ENCODE measurements at places on chromosomes 11 and 22. TPM values are rescaled to one million over a fixed set of nuclear protein-coding genes. Genes with fewer than 3 reads are reported as not detected.

Gene PRSS23
- 742 TPM for total RNA-seq

GRCh38 chr11:124724979-124725718 lies 14.6 kb upstream of the NRGN start:
- H3K36me3 ChIP-seq: no peaks in the 10 kb centered on the region
- H3K4me1 ChIP-seq: peaks cover 16% of the 10 kb centered on the region
- peaks cover 38% of the 10 kb centered on the region for H3K27me3 ChIP-seq

DNA sequence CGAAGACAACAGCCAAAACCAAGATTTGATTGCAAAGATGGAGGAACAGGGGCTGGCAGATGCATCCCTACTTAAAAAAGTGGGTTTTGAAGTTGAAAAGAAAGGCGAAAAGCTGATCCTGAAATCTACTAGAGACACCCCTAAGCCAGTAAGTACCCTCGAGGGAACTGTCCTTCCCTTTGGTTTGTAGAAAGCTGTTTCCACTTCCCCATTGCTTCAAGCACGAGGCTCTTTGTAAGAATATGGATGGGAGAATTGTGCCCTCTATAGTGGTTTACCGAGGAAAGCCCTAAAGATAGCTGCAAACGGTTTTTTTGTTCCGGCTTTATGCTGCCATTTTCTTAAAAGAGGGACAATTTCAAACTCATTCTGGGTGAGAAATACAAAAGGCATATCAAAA lies 133.9 kb downstream of the WNT7B start:
- no peak overlapping the region for H3K27ac ChIP-seq
- no peaks in the 10 kb centered on the region for H3K27me3 ChIP-seq
- no peak overlapping the region for H3K4me3 ChIP-seq
- peaks cover 6% of the 10 kb centered on the region for H3K36me3 ChIP-seq

- peaks cover 22% of the 10 kb centered on the region for H3K4me1 ChIP-seq
- no peaks in the 10 kb centered on the region for H3K27me3 ChIP-seq
- no peak overlapping the region for H3K4me3 ChIP-seq
Measured at GRCh38 chr11:7609015-7609414, 64.3 kb downstream of the CYB5R2 start.

Gene ABTB2
- 3.1 TPM for total RNA-seq

DNA sequence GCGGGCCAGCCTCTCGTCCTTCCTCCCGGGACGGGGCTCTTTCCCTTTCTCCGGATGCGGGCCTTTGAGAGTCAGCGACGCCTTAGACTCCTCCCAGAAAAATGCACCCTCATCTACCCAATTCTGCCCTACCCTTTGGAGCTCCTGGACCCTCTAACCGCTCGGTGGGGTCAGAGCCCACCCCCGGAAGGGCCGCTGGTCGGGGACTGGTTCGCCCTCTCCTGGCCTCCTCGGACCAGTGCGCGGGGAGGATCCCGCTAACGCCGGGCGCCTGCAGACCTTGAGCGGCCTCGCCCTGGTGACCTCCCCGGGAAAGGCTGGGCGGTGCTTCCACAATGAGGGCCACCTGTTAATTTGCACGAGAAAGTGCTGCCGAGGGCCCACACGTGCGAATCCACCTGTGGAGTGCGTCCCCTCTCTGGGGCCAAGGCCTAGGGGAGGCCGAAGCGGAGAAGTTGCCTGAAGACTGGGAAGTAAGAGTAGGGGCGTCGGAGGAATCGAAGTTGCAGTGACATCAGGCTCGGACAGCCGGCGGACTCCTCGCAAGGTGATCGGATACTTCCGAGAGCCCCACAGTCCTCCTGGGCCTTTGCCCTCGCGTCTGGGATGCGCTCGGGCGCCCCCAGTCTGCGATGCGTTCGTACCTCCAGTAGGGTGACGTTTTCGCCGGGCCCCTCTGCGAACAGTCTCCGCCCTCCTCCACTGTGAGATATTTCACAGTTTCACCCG lies 61.5 kb downstream of the ENDOD1 start:
- no peaks in the 10 kb centered on the region for H3K27me3 ChIP-seq
- peaks cover 62% of the 10 kb centered on the region for H3K4me1 ChIP-seq
- H3K27ac ChIP-seq: peak overlapping the region; percentile 88

- no peak overlapping the region for H3K4me3 ChIP-seq
- H3K4me1 ChIP-seq: no peaks in the 10 kb centered on the region
- no peak overlapping the region for H3K27ac ChIP-seq
Measured at GRCh38 chr11:4495487-4495886, 13.0 kb downstream of the OR52K1 start.

- peaks cover 3% of the 10 kb centered on the region for H3K36me3 ChIP-seq
- H3K4me3 ChIP-seq: no peak overlapping the region
- DNase-seq: peak; percentile 73
- H3K27ac ChIP-seq: no peak overlapping the region
Measured at GRCh38 chr11:71247551-71248250, 4.7 kb downstream of the SHANK2 start.

- no peak for DNase-seq
- H3K27me3 ChIP-seq: peaks cover 68% of the 10 kb centered on the region
- H3K27ac ChIP-seq: no peak overlapping the region
- H3K4me1 ChIP-seq: no peaks in the 10 kb centered on the region
Measured at GRCh38 chr22:22865311-22866072, 22.1 kb upstream of the IGLL5 start.

Gene GUCY1A2
- total RNA-seq: 0.80 TPM

Gene RGL4
- total RNA-seq: not detected

Gene ZC3H12C
- total RNA-seq: 10.2 TPM

Gene RIMBP3C
- 0.38 TPM for total RNA-seq

- H3K27me3 ChIP-seq: peaks cover 53% of the 10 kb centered on the region
- H3K4me1 ChIP-seq: no peaks in the 10 kb centered on the region
- DNase-seq: no peak
Measured at GRCh38 chr11:43589601-43590250, 90.8 kb upstream of the HSD17B12 start.

Gene MRGPRE
- total RNA-seq: not detected

- H3K4me3 ChIP-seq: no peak overlapping the region
- H3K36me3 ChIP-seq: no peaks in the 10 kb centered on the region
- no peak overlapping the region for H3K27ac ChIP-seq
- peaks cover 18% of the 10 kb centered on the region for H3K4me1 ChIP-seq
- peak; percentile 84 for DNase-seq
Measured at GRCh38 chr11:125072961-125073590, 10.0 kb downstream of the SLC37A2 start.

Gene CNTF
- total RNA-seq: 1.3 TPM

Gene GAL3ST1
- 2.8 TPM for total RNA-seq

Gene MS4A6E
- not detected for total RNA-seq

Gene ANO5
- total RNA-seq: not detected

Gene FAM83F
- total RNA-seq: 0.22 TPM

- H3K36me3 ChIP-seq: no peaks in the 10 kb centered on the region
- H3K27me3 ChIP-seq: no peaks in the 10 kb centered on the region
- peak overlapping the region; percentile 86 for H3K27ac ChIP-seq
- peaks cover 8% of the 10 kb centered on the region for H3K4me1 ChIP-seq
- DNase-seq: no peak
Measured at GRCh38 chr11:5280582-5281102, 10.9 kb upstream of the HBE1 start.

Gene PRG3
- not detected for total RNA-seq

Gene TMEM151A
- total RNA-seq: 4.7 TPM

Gene SMC1B
- total RNA-seq: not detected

Gene CTTN
- 290 TPM for total RNA-seq

DNA sequence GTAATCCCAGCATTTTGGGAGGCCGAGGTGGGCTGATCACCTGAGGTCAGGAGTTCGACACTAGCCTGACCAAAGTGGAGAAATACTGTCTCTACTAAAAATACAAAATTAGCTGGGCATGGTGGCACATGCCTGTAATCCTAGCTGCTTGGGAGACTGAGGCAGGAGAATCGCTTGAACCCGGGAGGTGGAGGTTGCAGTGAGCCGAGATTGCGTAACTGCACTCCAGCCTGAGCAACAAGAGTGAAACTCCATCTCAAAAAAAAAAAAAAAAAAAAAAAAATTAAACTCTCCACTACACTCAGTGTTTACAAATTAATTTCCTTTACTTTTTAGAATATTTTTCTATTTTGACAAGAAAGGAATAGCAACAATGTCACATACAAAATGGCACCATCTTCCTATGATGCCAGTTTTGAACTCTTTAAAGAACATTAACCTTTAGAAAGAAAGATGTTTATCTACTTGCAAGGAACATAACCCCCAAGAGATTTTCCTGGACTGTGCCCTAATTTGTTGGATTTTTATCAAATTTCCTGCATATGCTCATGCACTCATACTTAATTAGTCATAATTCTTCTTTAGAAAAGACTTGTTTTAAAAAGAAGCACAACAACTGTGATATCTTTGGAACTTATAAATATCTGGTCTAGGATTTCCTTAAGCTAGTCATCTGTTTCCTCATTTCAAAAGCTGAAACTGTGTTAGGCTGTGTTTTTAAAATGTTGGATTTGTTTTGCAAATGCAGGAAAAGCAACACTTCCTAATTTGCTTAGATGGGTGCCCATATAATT lies 22.6 kb upstream of the HIPK3 start:
- no peak overlapping the region for H3K4me3 ChIP-seq
- H3K27ac ChIP-seq: peak overlapping the region; percentile 17

DNA sequence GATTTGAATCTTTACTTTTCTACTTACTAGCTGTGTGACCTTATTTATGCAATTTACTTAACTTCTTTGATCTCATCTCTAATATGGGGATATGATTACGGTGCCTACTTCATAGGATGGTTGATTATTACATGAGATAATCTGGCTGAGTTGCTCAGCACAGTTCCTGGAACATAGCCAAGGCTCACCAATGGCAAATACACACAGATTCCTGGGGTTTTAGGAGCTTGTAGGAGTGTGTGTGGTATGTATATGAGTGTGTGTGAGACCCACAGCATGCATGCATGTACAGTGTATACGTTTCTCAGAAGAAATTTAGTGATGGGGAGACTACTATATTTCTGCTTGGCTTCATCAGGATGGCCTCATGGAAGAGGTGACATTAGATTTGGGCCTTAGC lies 256.9 kb downstream of the KIRREL3 start:
- no peaks in the 10 kb centered on the region for H3K27me3 ChIP-seq

DNA sequence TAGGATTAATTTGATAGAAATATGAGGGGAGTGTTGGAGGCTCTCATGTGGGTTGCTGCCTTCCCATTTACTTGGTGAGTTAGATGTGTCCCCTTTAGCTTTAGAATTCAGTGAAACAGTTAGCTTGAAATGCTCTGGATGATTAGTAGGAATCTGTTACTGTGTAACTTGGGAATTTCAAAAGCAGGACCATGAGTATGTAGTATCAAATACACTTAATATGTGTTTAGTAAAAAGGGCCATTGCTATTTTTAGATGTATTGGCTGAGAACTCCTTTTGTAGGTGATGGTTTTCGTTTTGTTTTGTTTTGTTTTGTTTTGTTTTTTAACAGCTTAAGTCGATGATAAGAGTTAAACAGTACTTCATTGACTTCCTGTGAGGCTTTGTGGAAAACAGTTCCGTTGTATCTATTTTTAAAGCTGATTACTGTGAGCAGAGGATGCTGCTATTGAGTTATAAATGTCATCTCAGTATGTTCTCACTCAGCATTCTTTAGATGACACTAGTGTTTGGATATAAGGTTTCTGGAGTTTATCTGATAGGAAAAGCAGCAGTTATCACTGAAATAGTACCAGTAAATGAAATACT lies 53.5 kb downstream of the MCAM start:
- DNase-seq: no peak
- no peak overlapping the region for H3K4me3 ChIP-seq
- H3K4me1 ChIP-seq: peaks cover 19% of the 10 kb centered on the region
- H3K27me3 ChIP-seq: no peaks in the 10 kb centered on the region
- H3K36me3 ChIP-seq: no peaks in the 10 kb centered on the region

- no peak overlapping the region for H3K4me3 ChIP-seq
- DNase-seq: no peak
- no peak overlapping the region for H3K27ac ChIP-seq
- no peaks in the 10 kb centered on the region for H3K4me1 ChIP-seq
Measured at GRCh38 chr11:59953463-59954218, 10.2 kb upstream of the OOSP4A start.

Gene TMPRSS5
- total RNA-seq: 0.33 TPM

GRCh38 chr11:124669193-124669592 lies 4.3 kb downstream of the SIAE start:
- no peak overlapping the region for H3K4me3 ChIP-seq
- H3K27me3 ChIP-seq: no peaks in the 10 kb centered on the region
- peaks cover 10% of the 10 kb centered on the region for H3K4me1 ChIP-seq
- peaks cover 2% of the 10 kb centered on the region for H3K36me3 ChIP-seq
- no peak for DNase-seq

- no peaks in the 10 kb centered on the region for H3K4me1 ChIP-seq
- H3K36me3 ChIP-seq: no peaks in the 10 kb centered on the region
- peaks cover 4% of the 10 kb centered on the region for H3K27me3 ChIP-seq
- DNase-seq: no peak
Measured at GRCh38 chr11:101881586-101881985, 33.2 kb upstream of the CEP126 start.

Gene CLMP
- total RNA-seq: 4.8 TPM

DNA sequence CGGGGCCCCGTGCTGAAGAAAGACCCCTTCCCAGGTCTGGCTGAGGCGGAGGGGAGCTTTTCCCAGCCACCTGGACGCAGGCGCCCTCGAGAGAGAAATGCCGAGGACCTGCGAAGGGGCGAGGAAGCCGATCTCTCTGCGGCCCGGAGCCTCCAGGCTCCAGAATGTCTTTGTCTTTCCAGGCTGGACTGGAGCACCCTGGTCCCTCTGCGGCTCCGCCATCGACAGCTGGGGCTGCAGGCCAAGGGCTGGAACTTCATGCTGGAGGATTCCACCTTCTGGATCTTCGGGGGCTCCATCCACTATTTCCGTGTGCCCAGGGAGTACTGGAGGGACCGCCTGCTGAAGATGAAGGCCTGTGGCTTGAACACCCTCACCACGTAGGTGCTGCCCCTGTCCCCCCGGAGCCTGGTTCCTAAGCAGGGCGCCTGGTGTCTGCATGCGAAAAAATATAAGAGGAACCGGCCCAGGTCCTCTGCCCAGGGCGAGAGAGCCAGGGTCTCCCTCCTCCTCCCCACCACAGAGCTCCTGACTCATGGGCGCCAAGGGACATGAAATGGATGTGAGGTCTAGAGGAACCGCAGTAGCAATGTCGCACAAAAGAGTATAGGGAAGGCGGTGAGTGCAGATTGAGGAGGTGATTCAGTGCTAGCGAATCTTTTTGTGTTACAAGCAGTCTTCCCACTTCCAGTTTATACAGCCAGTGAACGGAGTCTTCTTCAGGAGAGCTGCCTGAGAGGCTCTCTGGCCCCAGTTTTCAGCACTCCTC lies 11.0 kb downstream of the GLB1L2 start:
- H3K27ac ChIP-seq: no peak overlapping the region
- no peaks in the 10 kb centered on the region for H3K36me3 ChIP-seq
- peaks cover 9% of the 10 kb centered on the region for H3K4me1 ChIP-seq
- DNase-seq: no peak
- H3K27me3 ChIP-seq: peaks cover 11% of the 10 kb centered on the region

Gene TMPRSS6
- total RNA-seq: not detected

GRCh38 chr11:123434262-123434661 lies 4.2 kb downstream of the GRAMD1B start:
- H3K27me3 ChIP-seq: peaks cover 3% of the 10 kb centered on the region
- H3K4me3 ChIP-seq: no peak overlapping the region
- no peak overlapping the region for H3K27ac ChIP-seq
- no peak for DNase-seq

Gene CRYBB3
- not detected for total RNA-seq

Gene OR8G1
- total RNA-seq: not detected

DNA sequence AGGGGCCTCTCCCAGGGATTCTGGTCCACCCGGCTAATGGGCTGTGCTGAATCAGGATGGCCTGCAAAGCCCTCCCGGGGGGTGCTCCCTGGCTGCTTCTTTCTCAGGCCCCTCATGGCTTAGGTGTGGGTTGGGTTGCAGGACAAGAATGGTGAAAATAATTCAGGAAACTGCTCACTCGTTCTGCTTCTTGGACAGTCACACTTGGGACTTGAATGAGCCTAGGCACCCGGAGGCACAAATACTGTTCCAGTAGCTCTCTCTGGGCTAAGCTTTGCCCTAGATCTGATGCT lies 83.2 kb downstream of the TRIM29 start:
- no peak overlapping the region for H3K4me3 ChIP-seq
- H3K4me1 ChIP-seq: peaks cover 8% of the 10 kb centered on the region
- H3K27ac ChIP-seq: no peak overlapping the region
- no peaks in the 10 kb centered on the region for H3K36me3 ChIP-seq
- no peak for DNase-seq
- H3K27me3 ChIP-seq: peaks cover 11% of the 10 kb centered on the region

Measured in chondrocyte (in vitro differentiated cells).